ENCODE measurements at places on chromosomes 6 and 20.

- peak; percentile 2 for DNase-seq
Observed at GRCh38 chr6:170114187-170114945, 176.5 kb downstream of the DLL1 start.

- DNase-seq = peak; percentile 39
Observed at GRCh38 chr20:59598625-59599310, 5.6 kb upstream of the PHACTR3 start.

GRCh38 chr6:156720691-156721685, 56.2 kb upstream of the ARID1B start:
- DNase-seq = no peak

GRCh38 chr6:55776113-55776512, 99.3 kb downstream of the BMP5 start:
- DNase-seq = no peak

- DNase-seq = no peak
Observed at GRCh38 chr6:147973806-147974205, 368.8 kb upstream of the SASH1 start.

DNA sequence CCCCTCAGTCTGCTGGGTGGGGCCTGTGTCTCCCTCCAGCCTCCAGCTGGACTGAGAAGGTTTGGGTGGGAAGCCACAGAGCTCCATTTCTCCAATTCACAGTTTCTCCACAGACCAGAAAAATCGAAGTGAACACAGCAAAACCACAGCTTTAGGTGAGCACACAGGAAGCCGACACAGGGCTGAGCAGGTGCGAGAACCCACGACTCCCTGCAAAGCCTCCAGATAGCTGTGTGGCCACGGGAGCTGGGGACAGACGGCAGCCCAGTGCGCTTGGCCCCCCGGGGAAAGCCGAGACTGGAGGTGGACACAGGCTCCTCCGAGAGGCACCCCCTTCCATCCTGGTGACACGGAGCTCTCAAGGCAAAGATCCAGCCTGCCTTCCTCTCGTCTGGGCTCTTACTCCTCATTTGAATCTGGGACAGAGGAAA, 29.0 kb upstream of the MPC1 start:
- no peak for DNase-seq

DNA sequence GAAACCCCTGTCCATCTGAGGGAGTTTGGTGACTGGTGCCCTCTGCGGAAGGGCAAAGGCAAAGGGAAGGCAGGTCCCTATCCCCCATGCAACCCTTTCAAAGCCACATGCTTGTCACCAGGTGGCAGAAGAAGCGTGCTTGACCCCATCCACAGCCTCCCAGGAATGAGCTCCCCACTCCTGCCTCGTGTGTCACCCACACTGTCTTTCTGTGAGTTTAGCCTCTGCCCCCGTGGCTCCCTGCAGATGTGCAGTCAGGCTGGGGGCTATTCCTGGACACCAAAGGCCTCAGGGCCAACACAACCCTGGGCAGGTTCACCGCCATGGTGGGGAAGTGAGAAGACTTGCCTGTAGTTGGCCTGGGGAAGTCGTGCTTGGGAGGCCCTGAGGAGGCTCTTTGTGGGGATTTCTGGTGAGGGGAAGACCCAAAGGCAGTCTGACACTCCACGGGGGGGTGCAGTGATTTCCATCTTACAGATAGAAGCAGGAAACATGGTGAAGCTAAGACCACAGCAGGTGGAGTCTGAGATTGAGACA, 16.6 kb upstream of the PCMTD2 start:
- no peak for DNase-seq

DNA sequence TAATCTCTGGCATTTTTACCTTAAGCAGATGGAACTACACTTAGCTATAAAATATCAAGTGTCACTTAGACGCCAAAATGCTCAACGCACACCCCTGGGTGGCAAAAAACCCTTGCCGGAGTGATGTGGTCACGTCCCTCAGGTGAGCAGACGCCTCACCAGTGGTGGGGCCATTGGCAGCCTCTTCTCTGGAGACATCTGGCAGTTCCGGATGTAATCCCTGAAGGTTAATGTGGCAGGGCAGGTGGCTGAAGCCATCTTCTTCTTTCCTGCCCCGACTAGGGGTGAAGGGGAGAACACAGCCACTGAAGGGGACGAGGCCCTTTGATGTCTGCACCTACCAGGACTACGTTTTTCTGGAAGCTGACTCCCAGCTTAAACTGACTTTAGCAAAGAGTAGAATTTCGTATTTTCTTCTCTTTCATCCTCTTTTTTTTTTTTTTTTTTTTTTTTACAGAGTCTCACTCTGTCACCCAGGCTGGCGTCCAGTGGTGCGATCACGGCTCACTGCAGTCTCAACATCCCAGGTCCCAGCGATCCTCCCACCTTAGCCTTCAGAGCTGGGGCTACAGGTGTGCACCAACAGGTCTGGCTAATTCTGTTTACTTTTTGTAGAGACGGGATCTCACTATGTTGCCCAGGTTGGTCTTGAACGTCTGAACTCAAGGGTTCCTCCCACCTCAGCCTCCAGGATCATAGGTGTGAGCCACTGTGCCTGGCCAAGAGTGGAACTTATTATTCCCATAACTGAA, 152.1 kb downstream of the TTLL2 start:
- DNase-seq = no peak

- no peak for DNase-seq
Observed at GRCh38 chr6:90293319-90293953, 3.2 kb downstream of the BACH2 start.

GRCh38 chr20:23461180-23461579, 8.5 kb upstream of the CST11 start:
- no peak for DNase-seq

GRCh38 chr20:18504479-18505060, 3.2 kb upstream of the SEC23B start:
- DNase-seq = peak; percentile 57

DNA sequence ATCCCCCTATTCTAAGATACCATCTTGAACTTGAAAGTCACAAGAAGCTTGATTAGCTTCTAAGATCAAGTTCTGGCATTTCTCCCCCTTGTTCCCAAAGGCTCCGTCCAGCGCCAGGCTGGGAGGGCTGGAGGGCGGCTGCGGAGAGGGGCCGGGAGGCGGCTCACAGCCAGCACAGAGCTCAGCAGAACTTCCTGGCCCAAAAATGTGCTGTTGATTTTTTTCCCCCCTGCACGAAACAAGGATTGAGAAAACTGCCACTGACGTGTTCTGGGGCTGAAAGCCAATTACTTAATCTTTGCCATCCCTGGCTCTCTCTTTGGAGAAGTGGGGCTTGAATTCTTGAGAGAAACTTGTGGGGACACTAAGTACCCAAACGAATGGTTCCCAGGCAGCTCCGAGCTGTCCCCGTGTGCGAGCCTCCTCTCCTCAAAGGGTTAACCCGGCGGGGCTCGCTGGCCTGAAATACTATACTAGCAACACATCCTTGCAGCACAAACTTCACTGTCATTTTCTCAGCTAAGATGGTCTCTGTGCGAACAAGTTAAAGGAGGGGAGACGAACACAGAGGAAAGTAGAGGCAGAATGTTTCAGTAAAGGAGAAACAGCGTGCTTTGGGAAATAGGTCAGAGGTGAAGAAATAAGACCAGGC, 452 bp downstream of the TRAF3IP2 start:
- DNase-seq = peak; percentile 73

- peak; percentile 6 for DNase-seq
Observed at GRCh38 chr20:12970372-12970821, 38.4 kb upstream of the SPTLC3 start.

DNA sequence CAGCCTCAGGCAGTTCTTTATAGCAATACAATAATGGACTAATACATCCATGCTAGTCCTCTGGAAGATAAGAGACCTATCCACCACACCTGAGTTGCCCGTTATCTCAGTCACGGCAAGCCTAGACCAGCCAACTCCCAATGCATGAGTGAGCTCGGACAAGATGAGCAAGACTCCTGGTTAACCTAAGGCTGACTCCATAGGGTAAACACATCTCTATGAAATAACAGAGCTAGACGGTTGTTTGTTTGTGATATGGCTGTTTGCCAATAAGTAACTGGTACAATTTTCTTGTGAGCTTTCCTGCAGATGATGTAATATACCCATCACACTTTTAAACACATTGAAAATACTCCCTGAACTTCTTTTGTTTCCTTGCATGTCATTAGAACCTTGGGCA, 70.6 kb upstream of the PHACTR1 start:
- no peak for DNase-seq

- no peak for DNase-seq
Observed at GRCh38 chr20:4574356-4574690, 147.4 kb upstream of the PRND start.

DNA sequence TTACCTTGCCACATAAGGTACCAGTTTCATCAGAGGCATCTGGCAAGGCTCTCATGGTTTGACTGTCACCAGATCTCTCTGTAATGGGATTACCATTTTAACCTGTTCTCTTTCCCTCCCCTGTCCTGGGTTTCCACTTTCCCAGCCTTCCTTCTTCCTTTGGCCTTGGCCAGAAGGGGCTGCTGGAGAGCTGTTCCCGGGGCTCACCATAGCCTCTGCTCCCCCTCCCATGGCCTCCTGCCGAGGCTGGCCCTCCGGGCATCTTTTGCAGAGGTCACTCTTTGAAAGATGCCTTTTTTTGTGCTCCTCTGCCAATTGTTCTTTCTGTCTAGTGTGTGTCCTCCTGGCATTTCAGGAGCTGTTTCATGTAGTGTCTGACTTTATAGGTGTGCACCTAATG, 100.7 kb upstream of the SCP2D1 start:
- no peak for DNase-seq

DNA sequence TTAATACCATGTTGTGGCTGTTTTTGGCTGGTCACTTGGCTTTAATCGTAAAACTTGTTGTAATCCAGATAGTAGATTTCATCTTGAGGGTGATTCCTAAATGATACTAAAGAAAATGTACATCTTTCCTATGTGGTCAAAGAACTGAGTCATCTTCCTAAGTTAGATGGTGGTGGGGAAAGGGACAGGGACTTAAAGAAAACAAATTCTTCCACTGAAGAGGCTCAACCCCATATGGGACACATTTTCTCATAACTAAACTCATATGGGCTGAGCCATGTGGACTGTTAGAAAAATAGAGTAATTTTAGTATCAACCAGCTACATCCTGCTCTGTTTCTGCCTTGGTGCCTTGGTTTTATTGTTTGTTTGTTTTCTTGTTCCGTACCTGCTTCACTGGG, 155.8 kb downstream of the TSHZ2 start:
- no peak for DNase-seq

GRCh38 chr20:50370036-50370566, 140.1 kb upstream of the PTPN1 start:
- no peak for DNase-seq

GRCh38 chr6:112879920-112880413, 532.8 kb downstream of the RFPL4B start:
- no peak for DNase-seq

- DNase-seq = no peak
Observed at GRCh38 chr6:7827142-7827541, 83.4 kb downstream of the TXNDC5 start.

GRCh38 chr20:46312075-46312944, 4.0 kb upstream of the CDH22 start:
- no peak for DNase-seq

DNA sequence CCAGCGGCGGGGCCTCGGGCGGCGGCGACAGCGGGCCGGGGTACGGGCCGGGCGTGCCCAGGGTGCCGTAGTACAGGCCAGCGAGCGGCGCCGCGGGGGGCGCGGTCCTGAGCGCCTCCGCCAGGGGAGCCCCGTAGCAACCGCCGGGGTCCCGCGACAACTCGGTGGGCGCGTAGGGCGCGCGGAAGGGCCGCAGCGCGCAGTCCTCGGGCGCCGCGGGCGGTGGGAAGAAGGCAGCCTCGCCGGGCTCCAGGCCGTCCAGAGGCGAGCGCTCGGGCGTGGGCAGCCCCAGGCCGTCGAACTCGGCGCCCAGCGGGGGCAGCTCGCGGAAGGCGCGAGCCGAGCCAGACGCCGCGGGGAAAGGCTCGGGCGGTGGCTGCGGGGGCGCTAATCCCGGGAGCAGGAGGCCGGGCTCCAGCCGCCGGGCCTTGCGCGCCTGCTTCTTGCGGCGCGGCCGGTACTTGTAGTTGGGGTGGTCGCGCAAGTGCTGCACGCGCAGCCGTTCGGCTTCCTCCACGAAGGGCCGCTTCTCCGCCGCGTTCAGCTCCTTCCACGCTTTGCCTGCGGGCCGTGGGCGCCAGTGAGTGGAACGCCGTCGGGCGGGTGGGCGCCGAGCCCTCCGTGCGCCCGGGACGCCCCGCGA, 916 bp downstream of the SOX18 start:
- no peak for DNase-seq

GRCh38 chr6:744666-745353, 51.9 kb upstream of the EXOC2 start:
- no peak for DNase-seq

DNA sequence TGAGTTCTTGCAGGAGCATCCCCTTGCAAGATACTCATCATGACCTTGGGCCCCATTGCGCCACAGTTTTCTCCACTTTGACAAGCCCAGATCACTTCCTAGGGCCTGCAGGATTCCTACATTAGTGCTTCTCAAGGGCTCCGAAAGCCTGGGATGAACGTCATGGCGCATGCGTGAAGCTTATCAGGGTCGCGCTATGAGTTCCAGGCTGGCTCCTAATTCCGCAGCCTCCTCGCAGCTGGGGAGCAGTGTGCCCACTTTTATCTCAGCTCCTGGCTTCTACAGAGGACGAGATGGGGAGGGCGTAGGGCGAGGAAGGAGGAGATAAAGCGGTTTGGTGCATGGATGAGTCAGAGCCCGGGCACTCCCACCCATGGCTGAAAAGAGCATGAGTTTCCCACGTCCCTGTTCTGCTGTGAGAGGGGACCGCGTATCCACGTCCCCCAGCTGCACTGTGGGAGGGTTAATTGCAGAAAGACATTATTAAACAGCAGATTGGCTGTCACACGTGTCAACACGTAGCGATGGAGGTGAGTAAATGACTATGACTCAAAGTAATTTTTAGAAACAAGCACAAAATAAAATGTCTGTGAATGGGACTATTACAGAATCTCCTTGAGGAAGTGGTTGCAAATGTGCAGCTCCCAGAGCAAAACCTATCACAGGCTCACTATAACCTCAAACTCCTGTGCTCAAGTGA, 72.9 kb upstream of the DSP start:
- peak; percentile 66 for DNase-seq

DNA sequence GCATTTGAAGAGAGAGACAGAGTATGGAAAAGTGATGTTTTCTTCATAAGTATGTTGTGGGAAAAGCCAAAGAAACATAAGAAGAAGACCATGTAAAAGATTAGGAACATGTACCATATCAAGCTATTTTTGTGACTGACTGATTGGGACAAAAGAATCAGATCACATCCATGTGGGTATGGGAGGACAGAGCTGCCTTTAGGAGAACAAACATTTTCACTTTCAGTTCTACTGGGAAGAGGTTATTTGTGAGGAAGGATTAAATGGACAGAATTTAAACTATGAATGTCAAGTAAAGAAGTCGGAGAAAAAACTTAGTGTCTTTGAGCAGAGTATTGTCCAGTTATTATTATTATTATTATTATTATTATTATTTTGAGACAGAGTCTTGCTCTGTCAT, 124.4 kb upstream of the HCRTR2 start:
- DNase-seq = no peak

GRCh38 chr6:158634695-158635426, 9.7 kb downstream of the DYNLT1 start:
- no peak for DNase-seq

Data from heart right ventricle (tissue), 16 donors.